ENCODE measurements at places on chromosomes 1 and 21.

- DNase-seq, result peak; percentile 72
Observed at GRCh38 chr21:14773777-14774345, 227.7 kb upstream of the SAMSN1 start.

- DNase-seq, result peak; percentile 46
Observed at GRCh38 chr1:3908886-3909517, 8.9 kb upstream of the C1orf174 start.

DNA sequence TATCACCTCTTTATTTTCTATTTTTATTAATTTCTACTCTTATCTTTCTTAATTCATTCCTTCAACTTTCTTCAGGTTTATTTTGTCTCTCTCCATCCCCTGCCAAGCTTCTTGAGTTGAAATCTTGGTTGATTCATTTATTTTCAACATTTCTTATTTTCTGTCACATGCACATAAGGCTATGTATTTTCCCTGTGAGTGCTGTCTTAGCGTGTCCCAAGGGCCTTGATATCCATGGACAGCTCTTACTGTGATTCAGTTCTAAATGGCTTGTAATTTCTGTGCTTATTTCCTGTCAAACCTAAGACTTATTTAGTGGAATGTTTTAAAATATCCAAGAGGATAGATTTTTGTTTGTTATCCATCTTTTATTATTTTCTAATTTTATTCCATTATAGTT, 36.8 kb upstream of the SCAF4 start:
- DNase-seq, result no peak

GRCh38 chr1:10754568-10755329, 41.7 kb downstream of the CASZ1 start:
- no peak for DNase-seq

DNA sequence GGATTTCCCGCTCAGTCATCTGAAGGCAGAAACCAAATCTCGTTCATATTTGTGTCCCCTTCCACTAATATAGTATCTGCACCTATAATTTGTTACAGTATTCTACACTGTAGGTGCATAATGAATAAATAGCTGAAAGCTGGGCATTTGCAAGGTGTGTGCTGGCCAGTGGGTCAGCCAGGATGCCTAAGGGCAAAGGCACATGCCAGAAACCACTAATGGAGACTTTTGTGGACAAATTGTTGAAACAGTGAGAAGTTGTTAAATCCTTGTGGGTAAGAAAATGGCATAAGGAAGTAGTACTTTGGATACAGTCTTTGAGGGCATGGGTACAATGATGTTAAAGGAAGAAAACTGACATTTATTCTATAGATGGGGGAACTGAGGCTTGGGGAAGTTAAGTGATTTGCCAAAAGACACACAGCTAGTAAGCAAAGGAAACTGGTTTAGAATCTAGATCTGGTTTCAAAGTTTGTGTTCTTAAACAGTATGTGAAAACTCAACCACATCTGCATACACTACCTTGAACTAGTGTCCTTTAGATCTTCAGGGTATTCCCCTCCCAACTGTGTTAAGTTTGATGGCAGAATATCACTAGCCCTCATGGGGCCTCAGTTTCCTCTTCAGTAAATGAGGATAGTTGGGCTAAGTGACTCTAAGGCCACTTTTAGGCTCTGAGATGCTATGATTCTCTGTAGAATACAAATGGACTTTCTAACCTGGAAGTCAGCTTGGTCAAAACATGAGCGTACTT, 26.5 kb upstream of the LRRC8C start:
- no peak for DNase-seq

DNA sequence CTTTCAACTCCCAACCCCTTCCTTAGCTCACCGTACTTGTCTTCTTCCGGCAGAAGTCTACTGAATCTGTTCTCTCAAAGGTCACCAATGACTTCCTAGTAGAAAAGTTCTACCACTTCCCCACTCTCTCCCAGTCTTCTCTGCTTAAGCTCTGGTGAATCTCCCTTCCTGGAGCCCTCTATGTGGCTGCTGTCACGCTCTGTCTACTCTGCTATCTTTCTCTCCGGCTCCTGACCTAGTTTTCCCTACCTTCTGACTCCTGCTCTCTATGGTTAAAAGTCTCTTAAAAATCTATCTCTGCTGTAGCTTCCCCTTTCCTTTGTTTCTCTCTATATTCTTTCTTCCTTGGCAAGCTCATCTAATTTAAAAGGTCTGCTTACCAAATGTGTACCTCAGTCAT, 350.1 kb upstream of the GREM2 start:
- DNase-seq, result no peak

DNA sequence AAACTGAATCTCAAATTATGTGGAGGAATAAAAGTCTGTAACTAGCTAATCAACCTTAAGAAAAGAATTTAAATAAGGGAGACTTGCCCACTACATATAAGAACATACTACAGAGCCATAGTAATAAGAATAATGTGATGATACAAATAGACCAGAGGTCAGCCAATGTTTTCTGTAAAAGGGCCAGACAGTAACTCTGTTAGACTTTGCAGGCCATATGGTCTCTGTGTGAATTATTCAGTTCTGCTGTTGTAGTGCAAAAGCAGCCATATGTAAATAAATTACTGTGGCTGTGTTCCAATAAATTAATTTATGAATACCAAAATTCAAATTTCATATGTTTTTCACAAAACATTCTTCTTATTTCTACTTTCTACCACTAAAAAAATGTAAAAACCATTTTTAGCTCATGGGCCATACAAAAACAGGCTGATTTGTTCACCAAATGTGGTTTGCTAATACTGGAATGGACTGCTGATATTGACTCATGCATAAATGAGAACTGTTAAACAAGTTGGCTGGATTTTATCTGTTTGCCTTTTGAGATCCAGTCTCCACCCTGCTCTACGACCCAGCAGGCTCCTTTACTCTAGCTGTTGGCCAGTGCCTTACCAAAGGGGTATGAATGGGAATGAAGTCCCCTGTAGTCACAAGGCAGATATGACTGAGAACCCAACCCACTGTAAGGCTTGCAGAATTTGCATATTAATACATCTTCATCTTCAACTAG, 98.2 kb upstream of the ZNHIT6 start:
- no peak for DNase-seq

DNA sequence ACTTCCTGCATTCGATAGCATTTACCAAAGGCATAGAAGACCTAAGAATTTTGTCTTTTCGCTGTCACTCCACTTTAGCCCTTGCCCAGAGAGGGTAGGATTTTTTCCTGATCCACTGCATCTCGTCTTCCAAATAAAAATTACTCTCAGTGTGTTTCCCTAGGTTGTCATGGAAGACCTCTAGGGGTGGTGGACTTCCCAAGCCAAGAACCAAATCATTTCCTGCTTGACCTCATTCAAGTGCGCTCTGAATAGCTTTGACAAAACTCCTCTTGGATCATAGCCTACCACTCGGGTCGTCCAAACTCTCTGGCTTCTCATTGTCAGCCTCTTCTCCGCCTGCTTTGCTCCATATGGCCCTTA, 431 bp upstream of the C1orf52 start:
- DNase-seq, result no peak

GRCh38 chr21:41958886-41959563, 5.2 kb upstream of the C2CD2 start:
- DNase-seq, result peak; percentile 18

GRCh38 chr1:224589006-224589405, 27.1 kb upstream of the CNIH3 start:
- DNase-seq, result no peak

GRCh38 chr1:184072376-184072775, 20.8 kb downstream of the TSEN15 start:
- DNase-seq, result no peak

DNA sequence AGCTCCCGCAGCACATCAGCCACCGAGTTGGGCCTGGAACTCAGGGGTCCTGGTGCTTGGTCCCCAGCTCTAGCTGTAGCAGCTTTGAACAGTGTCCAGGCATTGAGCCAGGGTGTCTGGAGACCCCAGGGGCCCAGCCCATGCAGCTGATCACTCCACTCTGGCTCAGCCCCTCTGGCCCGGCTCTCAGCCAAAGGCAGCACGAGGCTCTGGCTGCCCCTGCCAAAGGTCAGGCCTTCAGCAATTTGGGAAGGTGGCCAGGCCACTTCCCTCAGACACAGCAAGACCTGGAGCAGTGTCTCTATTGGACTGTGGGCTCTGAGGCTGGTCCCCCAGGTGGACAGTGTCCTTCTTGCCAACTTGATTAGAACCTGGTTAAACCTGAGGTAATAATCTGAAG, 34.4 kb upstream of the RNF19B start:
- DNase-seq, result no peak

- no peak for DNase-seq
Observed at GRCh38 chr1:209624558-209625549, 27.4 kb downstream of the LAMB3 start.

DNA sequence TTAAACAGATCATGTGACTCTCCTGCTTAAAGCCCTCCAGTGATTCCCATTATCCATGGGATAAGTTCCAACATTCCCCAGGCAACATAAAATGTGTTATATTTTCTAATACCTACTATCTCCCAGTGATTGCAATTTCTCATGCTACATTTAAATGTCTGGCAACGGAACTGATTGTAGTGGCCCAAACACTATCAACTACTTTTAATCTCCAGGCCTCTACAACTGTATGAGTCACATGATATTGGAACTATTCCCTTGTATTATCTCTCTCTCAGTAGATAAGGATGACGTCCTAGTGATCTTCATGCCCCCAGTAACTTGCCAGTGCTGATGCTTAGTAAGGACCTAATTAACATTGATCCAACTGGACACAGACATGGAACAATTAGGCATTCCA, 49.9 kb downstream of the ERICH3 start:
- DNase-seq, result no peak

GRCh38 chr1:228842094-228842775, 107.0 kb downstream of the RHOU start:
- DNase-seq, result no peak

DNA sequence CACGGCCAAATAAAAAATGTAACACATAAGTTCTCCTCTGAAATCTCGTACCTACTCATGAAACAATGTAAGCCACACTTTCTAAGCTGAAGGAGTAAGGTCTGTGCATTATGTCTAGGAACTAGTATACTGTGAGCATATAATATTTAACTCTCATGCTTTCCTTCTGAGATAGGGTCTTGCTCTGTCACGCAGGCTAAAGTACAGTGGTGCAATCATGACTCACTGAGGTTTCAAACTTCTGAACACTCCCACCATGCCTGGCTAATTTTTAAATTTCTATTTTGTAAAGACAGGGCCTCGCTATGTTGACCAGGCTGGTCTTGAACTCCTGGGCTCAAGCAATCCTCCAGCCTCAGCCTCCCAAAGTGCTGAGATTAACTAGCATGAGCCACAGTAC, 71.3 kb downstream of the AHCTF1 start:
- no peak for DNase-seq

DNA sequence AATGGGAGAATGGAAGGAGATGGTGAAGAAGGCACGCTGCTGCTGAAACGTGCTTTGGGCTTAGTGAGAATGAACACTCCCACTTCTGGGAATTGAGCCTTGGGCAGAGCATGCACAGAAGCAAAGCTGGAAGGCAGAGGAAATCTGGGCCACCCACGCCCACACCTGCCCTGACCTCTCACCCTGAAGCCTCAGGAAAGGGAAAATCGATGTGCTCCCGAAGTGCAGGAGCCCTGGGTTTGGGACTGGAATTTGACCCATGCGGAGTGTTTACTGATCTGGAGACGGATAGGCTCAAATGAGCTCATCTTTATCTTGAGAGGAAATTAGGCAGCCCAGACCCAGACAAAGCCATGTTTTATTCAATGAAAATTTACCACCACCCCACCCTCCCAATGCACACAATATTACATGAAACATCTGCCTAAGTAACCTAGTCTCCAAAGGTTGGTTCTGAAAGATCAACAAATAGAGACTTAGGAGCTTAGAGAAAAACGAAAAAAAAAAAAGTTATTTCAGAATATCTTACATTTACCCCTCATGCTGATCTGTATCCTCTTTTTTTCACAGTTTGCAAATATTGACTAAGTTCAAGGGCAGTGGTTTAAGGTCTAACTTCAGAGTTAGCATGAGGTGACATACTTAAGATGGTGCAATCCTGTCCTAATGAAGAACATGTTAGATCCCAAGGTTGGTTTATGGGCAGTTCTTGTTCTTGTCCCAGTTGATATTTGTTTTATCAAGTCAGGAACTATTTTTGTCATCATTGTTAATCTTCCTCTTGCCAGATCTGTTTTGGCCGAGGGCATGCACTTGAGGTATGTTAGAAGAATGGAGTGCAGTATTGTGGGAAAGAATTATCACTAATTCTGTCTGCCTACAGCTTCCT, 63.0 kb downstream of the PROX1 start:
- no peak for DNase-seq

GRCh38 chr1:75992312-75992711, 60.1 kb upstream of the ASB17 start:
- DNase-seq, result no peak

- DNase-seq, result no peak
Observed at GRCh38 chr1:219924342-219924741, 4.0 kb downstream of the SLC30A10 start.

DNA sequence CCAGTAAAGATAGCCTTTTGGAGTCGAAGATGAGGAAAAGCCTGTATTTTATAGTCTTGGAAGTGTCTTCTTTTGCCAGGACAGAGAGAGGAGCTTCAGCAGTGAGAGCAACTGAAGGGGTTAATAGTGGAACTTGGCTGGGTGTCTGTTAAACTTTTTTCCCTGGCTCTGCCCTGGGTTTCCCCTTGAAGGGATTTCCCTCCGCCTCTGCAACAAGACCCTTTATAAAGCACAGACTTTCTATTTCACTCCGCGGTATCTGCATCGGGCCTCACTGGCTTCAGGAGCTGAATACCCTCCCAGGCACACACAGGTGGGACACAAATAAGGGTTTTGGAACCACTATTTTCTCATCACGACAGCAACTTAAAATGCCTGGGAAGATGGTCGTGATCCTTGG, at the start of gene VCAM1:
TSS of gene VCAM1 (plus strand) at position 253 of the 400 bp plus-strand sequence. CDS start at position 372, 119 bp downstream.
- peak; percentile 62 for DNase-seq

GRCh38 chr1:21937372-21938121, 437 bp upstream of the HSPG2 start:
- peak; percentile 74 for DNase-seq

- no peak for DNase-seq
Observed at GRCh38 chr1:157595356-157595755, 2.5 kb downstream of the FCRL4 start.

- no peak for DNase-seq
Observed at GRCh38 chr1:228259368-228259894, 51.6 kb downstream of the OBSCN start.

DNA sequence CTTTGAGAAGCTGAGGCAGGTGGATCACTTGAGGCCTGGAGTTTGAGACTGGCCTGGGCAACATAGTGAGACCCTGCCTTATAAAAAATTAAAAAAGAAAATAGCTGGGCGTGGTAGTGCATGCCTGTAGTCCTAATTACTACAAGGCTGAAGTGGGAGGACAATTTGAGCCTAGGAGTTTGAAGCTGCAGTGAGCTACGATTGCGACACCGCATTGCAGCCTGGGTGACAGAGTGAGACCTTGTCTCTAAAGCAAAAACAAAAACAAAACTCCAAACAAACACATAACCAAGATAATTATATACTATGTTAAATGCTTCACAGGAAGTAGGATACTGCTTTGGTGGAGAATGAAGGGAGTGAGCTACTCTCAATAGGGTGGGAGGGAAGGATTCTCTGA, 5.4 kb upstream of the PAFAH2 start:
- no peak for DNase-seq

DNA sequence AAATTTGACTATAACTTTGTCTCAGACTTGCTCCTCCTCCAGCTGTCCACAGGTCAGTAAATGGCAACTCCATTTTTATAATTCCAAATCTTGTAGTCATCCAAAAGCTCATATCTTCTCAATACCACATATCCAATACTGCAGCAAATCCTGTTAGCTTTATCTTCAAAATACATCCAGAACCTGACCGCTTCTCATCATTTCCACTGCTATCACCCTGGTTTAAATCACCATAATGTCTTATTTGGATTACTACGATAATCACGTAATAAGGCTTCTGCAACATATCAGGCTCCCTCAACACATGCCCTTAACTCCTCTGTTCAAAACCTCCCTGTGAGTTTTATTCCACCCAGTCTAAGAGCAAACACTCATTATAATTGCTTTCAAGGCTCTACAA, 34.5 kb downstream of the ERO1B start:
- no peak for DNase-seq
